ENCODE measurements at places on chromosomes 7 and 10.

DNA sequence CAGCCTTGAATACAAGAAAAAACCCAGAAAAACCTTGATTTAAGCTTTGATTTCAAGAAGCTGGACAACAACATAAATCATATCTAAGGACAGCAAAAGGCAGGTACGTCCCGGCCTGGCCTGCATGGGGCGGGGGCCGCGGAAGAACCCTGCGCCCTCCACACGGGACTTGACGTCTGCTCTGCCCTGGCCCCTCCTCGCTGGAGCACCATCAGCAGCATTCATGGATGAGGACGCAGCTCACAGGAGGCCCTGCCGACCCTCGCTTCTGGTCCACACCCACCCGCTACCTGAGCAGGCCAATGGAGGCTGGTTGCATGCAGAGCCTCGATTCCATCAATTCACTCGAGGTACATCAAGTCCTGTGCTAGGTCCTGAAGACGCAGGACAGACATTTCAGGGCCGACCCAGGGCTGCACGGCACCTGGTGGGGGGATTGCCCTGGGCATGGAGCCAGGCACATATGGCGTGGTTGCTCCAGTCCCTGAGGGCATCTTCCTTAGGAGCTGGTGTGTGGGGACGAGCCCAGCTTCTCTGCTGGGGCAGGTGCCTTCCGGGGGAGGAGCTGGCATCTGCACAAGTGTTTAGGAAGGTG, 63.1 kb upstream of the NKX6-2 start:
- DNase-seq, result no peak

GRCh38 chr10:44689368-44689767, 221.8 kb upstream of the TMEM72 start:
- no peak for DNase-seq

DNA sequence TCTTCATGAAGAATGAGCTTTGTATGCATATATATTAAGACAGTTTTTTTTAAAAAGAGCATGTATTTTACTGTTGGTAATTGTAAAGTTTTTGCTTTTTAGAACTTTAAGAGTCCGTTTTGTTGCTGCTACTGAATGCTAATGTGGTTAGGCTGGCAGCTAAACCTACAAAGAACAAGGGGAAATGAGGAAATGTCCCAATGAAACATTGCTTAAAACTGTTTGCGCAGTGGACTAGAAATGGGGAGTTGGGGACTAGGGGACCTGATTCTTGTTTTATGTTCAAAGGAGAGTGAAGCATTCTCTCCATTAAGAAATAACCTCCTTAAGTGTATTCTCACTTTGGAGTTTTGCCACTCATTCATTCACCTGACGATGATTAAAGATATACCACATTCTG, 5.7 kb downstream of the NRF1 start:
- DNase-seq, result no peak

- no peak for DNase-seq
Measured at GRCh38 chr7:23020742-23021401, 6.9 kb upstream of the HYCC1 start.

DNA sequence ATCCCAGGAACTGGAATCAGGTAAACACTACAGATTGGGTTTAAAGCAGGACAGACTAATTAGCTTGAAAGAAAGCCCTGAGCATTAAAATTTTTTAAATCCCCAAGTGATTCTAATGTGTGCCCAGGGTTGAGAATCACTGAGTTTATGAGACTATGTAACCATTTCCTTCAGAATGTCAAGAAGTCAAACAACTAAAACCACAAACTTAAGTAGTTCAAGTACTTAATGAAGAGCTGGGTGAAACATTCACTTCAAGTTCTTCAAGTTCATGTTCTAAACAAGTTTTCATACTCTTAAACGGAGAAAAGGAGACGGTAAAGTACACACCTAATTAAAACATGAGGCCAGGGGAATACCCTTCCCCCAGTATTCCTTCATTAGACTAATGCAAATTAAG, 28.2 kb upstream of the TLL2 start:
- DNase-seq, result no peak

GRCh38 chr10:122013311-122013780, 24.4 kb downstream of the TACC2 start:
- no peak for DNase-seq

DNA sequence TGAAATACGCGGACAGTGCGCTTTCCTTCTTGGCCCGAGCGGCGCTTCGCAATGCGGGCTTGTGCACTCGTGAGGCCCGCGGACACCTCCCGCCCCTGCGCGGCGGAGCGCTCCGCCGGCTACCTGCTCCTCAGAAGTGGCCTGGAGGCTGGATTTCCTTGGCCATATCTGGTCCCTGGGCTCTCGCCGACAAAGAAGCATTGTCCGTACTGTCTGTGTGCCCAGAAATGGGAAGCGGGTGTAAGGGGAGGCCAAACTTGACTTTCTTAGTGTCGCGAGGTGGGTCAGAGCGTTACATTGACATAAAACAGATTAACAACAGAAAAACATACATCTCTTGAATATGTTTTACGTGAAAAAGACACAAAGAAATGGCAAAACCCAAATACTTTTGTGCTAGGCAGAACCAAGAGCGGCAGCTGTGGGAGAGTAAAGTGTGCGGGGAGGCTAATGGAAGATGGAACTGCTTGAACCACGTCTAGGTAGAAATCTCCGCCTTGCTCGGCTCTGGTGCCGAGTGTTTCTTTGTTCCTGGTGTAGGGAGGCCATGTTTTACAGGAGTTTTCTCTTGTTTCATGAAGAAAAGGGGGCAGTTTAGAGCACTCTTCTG, 1.4 kb downstream of the LANCL2 start:
- no peak for DNase-seq

Measured in NCI-H1417 treated with DMSO at 0.1 percent for 48 hours (cell line).